ENCODE measurements at places on chromosomes 3 and 15.

- DNase-seq: no peak
Measured at GRCh38 chr3:128285967-128286321, 132.7 kb downstream of the EEFSEC start.

GRCh38 chr3:152126260-152126659 lies 142.5 kb upstream of the MBNL1 start:
- no peak for DNase-seq

DNA sequence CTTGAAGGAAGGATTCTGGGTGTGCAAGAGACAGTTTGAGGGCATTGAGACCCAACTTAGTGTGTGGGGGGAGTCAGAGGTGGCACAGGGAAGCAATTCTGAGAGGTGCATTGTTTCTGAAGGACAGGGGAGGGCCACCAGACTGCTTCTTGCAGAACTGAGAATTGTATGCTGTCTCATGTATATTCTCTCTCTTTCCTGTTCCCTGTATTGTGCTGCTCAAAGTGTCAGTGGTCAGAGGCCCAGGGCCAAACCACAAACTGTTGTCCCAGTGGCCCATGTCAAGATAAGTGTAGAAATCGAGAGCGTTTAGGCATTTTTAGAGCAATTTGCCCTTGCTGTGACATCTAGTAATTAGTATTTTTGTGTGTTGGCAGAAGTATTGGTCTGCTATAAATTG lies 567.1 kb downstream of the EDEM1 start:
- DNase-seq: no peak

GRCh38 chr3:5277612-5278236 lies 90.2 kb downstream of the EDEM1 start:
- no peak for DNase-seq

- DNase-seq: no peak
Measured at GRCh38 chr3:5035113-5035512, 55.9 kb downstream of the BHLHE40 start.

All from stimulated activated CD4-positive, alpha-beta T cell treated with anti-CD3 and anti-CD28 coated beads, TNF-alpha, amount 100 ng/mL, for 1 hour (primary cell).